ENCODE measurements at places on chromosomes 1 and 21.

DNA sequence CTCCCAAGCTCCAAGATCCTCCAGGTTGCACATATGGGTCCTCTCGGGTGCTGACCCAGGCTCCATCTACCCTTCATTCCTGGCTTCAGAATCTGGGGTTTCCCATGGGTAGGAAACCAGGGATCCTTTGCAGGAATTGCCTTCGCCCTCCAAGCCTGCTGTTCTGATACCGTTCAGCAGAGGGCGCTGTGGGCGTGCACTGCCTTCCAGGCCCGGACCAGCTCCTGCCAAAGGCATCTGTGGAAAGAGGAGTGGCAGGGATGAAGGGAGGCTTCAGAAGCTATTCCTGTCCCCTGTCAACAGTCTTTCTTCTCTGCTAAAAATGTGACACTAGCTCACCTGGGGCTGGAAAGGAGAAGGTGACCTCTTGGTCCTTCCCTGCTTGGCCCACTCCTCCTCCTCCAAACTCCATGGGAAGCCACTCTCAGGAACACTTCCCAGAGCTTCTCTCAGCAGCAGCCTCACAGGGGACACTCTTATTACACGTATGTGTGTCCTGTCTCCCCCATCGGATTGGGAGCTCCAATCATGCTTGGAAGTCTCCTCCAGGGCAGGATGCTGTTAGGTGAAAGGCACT lies 71.2 kb downstream of the VWA5B1 start:
- no peak for DNase-seq

- DNase-seq: no peak
Measured at GRCh38 chr1:117171900-117172511, 38.7 kb downstream of the VTCN1 start.

- DNase-seq: no peak
Measured at GRCh38 chr21:46425041-46425440, 33.6 kb upstream of the DIP2A start.

GRCh38 chr21:27827972-27828371 lies 861.1 kb upstream of the ADAMTS5 start:
- DNase-seq: no peak

- DNase-seq: no peak
Measured at GRCh38 chr1:183607322-183607980, 17.2 kb upstream of the NCF2 start.

DNA sequence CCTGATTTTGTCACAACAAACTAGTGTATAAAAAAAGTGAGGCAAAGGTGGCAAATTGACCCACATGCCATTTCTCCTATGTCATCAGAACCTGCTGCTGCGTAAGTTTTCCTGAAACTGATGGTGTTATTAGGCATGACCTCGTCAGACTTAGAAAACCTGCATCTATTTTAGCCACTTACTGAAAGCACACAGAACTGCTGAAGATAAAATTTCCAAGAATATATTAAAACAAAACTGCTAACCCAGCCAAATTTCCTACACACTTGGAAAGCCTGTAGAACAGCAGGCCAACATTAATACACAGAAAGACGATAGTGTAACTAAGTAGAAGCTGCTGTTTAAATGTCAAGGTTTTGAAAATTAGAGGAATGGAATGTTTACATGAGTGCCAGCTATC lies 674.5 kb upstream of the CXADR start:
- DNase-seq: no peak

- no peak for DNase-seq
Measured at GRCh38 chr1:94119796-94120569, 965 bp downstream of the ABCA4 start.

DNA sequence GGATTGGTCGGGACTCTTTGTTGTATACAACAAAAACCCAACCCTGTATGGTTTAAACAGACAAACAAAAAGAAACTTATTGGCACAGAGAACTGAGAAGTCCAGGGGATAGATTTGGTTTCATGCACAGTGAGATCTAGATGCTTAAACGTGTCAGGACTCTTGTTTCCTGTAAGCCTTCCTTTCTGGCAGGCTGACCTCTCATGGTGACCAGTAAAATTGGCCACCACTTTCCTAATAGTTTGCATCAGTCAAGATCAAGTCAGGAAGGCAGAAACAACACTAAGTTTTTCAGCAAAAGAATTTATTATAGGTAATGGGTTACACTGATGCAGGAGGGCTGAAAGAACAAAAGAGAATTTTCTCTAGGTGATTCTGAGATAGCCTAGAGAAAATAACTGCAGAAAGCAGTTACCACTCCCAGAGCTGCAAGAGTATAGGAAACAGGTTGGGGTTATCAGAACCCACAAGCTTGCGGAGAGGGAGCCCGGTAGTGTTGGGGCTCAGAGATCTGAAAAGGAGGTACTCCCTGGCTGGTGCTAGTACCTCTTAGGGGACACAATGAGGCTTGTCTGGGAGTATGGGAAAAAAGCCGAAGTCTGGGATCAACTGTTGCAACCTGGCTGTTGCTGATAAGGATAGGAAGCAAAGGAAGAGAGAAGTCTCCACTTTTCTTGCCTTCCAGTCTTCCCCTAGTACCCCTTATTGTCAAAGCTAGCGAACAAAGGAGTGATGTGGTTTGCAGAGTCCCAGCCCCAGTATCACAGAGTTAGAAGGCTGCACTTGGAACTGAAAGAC lies 21.4 kb downstream of the CITED4 start:
- no peak for DNase-seq

GRCh38 chr21:31022306-31022705 lies 16.0 kb downstream of the KRTAP19-8 start:
- no peak for DNase-seq
